Hematopoietic multipotent progenitor cell treated with erythropoietin and hydrocortisone succinate and interleukin-3 and kit ligand, for 6 days (in vitro differentiated cells): ENCODE measurements at places on chromosomes 6 and 20.
A peak's percentile ranks its signal among the peaks of the same experiment; 100 is the strongest.

- DNase-seq = no peak
Measured at GRCh38 chr6:15780437-15780836, 117.6 kb upstream of the DTNBP1 start.

DNA sequence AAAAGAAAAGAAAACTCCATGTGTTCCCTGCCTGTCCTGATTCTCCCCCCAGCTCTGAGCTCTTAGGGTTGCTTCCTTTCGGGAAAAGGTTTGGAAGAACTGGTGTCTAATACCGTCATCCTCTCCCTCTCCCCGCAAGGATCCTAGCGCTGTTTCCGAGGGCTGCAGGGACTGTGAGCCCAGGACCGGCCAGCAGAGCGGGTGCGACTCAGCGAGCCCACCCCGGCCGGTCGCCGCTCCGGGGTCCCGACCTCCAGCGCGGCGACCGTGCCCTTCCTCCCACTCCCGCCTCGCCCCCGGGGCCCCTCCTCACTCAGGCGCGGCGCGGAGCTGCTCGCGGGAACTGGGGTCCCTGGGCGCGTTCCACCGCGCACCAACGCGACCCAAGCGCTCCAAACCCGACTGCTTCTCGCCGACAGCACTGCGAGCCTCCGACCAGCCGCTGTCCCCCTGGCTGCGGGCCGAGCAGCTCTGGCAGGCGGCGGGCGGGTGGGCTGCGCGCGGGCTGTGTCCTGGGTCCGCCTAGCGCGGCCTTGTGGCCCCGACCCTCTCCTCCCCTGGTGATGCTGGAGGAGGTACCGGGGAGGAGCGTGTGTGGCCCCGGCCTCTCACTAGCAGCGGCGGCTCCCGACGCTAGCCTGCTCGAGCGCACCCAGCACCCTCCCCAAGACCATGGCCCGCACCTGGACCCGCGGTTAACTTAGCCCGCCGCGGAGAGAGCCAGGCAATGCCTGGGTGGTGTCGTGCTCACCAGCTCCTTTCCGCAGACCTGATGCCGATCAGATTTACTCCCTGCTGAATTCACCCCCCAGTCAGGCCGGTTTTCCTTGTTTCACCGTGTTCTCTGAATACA lies at the start of gene PLA2G7:
Gene PLA2G7, minus strand, starts transcription at position 509 of the 853 bp plus-strand sequence. CDS start 12,484 bp downstream, outside the sequence.
- peak; percentile 14 for DNase-seq

GRCh38 chr20:10218536-10219451 lies at the start of gene SNAP25:
Gene SNAP25, plus strand, starts transcription at chr20:10218830. Its CDS starts 56,662 bp downstream, at chr20:10275492.
- DNase-seq = peak; percentile 80

- DNase-seq = peak; percentile 38
Measured at GRCh38 chr6:36343109-36343680, 6.5 kb upstream of the BNIP5 start.

- DNase-seq = no peak
Measured at GRCh38 chr6:159181914-159182313, 12.7 kb downstream of the FNDC1 start.

DNA sequence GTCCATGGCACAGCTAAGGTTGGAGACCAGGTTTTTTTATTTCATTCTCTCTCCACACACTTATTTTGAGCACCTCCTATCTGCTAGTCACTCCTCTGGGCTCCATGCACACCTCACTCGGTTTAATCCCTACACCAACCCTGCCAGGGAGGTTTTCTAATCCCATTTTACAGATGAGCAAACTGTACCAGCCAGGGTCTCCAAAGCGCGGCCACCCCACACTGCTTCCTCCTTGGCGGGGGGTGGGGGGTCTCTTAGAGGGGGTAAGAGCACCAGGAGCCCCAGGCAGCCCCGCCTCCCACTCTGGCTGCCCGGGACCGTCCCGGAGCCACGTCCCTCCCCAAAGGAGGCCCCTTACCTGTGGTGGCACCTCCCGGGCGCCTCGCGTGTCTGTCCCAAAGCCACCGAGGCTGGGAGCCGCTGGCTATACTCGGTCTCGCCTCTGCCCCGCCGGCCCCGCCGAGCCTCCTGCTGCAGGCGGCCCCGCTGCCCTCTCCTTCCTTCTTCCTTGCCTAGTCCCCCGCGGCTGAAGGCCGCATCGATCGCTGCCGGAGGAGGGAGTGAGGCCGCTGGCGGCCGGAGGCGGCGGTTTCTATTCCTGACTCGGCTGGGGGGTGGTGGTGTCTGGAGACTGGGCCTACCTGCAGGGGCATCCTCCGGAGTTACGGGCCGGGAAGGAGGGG lies at the start of gene KCNS1:
Gene KCNS1, minus strand, starts transcription at position 565 of the 683 bp plus-strand sequence. CDS start 1,891 bp downstream, outside the sequence.
- peak; percentile 23 for DNase-seq

GRCh38 chr6:77180326-77180725 lies 283.0 kb downstream of the HTR1B start:
- no peak for DNase-seq

DNA sequence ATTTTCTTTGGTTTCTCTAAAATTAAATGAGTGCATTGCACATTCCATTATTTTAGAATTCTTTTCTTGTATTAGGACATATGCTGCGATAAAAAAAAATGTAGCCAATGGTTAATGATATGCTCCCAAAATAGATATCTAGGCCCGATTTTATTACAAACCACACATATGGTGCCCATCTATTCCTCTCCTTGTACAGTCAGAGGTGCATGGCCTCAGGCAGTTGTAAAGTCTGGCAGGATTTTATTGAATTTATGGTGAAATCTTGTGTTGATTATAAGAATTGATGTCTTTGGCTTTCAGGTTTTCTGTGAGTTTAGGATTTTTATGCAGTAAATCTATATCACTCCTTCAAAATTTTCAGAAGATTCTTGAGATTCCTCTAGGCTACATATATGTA lies 192.2 kb downstream of the RFPL4B start:
- no peak for DNase-seq

GRCh38 chr6:35318196-35319171 lies 20.9 kb downstream of the DEF6 start:
- DNase-seq = no peak

- DNase-seq = peak; percentile 77
Measured at GRCh38 chr6:14981960-14982359, 263.9 kb upstream of the JARID2 start.

DNA sequence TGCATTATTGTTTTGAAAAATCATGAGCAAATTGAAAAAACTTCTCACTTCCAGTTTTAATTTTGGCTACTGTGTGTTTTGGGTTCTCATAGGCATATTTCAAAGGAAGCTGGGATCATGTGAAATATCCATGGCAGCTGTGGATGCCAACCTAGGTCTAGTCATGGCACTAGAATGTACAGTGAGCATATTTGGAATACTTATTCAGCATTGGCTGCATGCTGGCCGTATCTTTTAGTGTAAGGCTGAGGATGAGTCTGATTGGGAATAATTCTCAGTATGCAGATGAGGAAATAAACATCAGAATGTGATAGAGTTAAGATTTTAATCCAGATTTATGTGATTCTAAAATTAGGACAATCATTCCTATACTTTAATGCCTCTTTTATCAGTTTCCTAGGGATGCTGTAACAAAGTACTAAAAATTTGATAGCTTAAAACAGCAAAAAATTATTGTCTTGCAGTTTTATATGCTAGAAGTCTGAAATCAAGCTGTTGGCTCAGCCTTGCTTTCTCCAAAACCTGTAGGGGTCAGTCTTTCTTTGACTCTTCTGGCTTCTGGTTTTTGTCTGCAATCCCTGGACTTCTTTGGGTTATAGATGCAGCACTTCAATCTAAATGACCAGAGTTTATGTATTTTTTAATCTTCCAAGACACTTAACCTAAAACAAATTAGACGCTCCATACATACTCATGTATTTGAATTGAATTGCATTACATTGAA lies 37.7 kb upstream of the DEFB112 start:
- DNase-seq = no peak

DNA sequence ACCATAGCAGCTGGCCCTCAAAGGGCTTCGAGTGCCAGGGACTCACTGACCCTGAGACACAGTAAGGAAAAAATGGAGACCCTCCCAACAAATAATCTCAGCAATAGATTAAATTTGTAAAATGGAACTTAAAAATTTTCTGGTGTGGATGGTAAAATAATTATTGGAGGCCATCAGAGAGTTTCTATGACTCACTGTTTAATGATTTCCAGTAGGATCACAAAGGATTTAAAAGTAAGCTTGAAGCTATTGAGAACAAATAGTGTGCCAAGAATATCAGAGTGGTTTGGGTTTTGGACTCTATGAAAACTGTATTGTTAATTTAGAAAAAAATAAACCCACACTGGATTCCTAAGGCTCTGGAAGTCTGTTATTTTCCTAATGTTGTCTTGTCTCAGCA lies 115.2 kb upstream of the AKIRIN2 start:
- no peak for DNase-seq

DNA sequence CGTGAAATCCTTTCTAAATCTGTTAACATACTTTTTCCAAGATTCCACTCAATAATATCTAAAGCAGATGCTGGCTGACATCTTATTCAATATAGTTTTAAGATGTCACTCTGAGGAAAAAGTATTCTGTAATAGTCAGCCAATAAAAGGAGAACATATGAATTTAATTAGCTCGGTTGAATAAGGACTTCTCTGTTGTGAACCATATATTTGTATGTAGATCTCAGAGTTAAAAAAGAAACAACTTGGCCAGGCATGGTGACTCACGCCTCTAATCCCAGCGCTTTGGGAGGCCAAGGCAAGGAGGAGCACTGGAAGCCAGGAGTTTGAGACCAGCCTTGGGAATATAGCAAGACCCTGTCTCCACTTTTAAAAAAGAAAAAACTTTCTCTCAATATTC lies 7.4 kb upstream of the CD24 start:
- no peak for DNase-seq

- DNase-seq = no peak
Measured at GRCh38 chr6:31752739-31753319, 9.6 kb upstream of the SAPCD1 start.

GRCh38 chr6:33905071-33905609 lies 101.3 kb upstream of the MLN start:
- DNase-seq = peak; percentile 60

GRCh38 chr6:35258858-35259193 lies 709 bp upstream of the ZNF76 start:
- peak; percentile 74 for DNase-seq

DNA sequence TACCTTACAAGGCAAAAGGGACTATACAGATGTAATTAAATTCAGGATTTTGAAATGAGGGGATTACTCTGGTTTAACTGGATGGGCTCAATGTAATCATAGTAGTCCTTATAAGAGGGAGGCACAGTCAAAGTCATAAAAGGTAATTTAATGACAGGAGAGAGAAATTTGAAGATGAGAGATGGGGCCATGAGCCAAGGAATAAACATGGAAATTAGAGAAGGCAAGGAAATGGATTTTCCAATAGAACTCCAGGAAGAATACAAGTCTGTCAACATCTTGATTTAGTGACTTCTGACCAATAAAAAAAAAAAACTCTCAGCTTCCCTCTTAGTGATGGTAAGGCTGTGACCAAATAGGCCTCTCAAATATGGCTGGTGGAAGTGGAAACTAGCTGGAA lies 101.9 kb upstream of the BEND3 start:
- no peak for DNase-seq

- DNase-seq = no peak
Measured at GRCh38 chr20:8534368-8535160, 402.5 kb downstream of the PLCB1 start.

DNA sequence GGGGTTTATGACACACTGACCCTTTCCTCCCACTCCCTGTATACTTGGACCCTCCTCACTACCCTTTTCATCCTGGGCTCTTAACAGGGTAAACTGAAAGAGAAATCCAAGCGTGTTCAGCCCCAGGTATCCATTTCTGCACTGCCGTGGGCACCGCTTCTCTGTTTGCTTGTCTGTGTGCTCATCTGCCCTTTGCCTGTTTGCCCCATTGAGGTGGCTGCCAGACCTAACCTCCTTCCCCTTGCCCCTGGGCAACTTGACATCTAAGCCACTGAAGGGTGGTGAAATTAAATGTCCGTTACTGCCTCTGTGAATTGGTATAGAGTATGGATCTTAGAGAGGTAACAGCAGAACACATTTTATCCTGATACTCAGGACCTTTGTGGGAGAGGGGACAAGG lies 38.7 kb downstream of the ACSS2 start:
- DNase-seq = no peak

GRCh38 chr6:90413867-90414266 lies 117.2 kb upstream of the BACH2 start:
- DNase-seq = peak; percentile 23

DNA sequence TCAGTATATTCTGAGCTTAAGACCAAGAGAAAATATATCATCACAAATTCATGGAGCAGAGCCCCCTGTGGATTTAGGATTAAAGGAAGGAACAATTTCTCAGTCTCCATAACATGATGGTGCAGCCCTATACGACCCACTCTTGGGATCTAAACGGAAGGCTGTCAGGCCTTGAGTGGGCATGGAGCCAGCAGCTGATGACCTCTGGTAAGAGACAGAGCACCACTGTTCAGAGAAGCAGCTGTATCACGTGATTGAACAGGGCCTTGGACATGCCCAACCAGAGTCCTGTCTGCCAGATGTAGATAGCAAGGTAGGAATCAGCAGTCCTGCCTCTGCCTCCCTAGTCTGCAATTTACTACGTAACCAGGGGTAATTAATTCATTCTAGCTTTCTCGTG lies 259.4 kb upstream of the POU3F2 start:
- DNase-seq = no peak

- peak; percentile 34 for DNase-seq
Measured at GRCh38 chr6:163419413-163420288, 5.1 kb downstream of the QKI start.

DNA sequence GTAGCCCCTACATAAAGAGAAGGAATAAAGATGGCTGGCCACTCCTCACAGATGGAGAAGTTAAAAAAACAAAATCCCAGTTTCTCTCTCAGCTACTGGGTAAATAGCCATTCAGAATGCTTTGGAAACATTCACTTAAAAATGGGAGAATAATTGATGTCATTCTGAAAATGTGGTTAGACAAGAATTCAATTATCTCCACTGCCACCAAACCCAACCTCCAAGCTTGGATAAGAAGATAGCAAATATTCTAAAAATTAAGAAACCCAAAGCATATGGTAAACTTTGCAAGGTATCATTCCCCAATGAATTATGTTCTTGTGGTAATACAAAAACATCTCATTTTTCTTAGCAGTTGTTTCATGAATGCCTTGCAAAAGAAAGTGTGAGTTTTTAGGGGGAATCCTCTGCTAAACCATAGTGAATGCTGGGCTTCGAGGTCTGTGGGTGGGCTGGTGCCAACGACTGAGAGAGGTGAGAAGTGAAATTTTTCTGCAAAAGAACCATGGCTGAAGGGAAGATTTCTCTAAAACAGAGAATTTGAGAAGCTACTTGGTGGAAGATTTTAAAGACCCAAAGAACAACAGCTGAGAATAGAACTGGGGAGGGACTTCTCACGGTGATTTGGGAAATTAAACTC lies 497.9 kb upstream of the JARID2 start:
- DNase-seq = peak; percentile 24

GRCh38 chr6:132132422-132132821 lies 181.2 kb upstream of the CCN2 start:
- no peak for DNase-seq

- peak; percentile 72 for DNase-seq
Measured at GRCh38 chr6:27280064-27280539, 32.0 kb downstream of the POM121L2 start.

- no peak for DNase-seq
Measured at GRCh38 chr20:35318502-35319157, 26.4 kb upstream of the FAM83C start.

DNA sequence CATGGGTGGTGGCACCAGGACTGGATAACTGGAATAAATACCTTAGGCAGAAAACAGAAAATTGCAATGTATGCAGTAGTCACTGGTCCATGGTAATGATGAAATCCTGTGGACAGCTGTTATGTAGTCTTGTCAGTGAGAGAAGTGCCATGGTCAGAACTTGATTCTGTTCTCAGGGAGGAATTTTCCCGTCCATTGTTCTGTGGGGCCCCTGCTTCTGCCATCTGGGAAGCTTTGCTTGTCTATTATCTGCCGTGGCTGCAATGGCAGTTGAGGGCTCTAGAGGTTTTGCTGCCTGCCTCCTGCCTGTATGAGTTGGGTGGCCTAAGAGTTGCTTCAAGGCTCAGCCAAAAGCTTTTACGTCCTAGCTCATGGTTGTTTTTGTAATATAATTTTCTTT lies 126.8 kb upstream of the SLC35B3 start:
- no peak for DNase-seq
